ENCODE measurements at places on chromosomes 13 and 19.

DNA sequence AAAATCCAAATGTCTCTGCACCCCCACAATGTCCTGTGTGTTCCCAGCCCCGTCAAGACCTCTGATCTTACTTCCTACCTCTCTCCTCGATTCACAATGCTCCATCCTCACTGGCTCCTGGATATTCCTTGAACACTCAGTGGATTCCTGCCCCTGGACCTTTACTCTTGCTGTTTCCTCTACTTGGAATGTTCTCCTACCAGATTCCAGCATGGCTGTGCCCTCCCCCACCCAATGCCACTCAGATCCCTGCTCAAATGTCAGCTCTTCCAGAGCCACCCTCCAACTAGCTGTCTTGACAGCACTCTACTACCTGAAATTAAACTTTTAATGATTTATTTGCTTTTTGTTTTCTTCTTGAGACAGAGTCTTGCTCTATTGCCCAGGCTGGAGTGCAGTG, 107.4 kb downstream of the KLF5 start:
- DNase-seq, result no peak

GRCh38 chr13:98094678-98095266, 48.1 kb upstream of the FARP1 start:
- DNase-seq, result no peak

DNA sequence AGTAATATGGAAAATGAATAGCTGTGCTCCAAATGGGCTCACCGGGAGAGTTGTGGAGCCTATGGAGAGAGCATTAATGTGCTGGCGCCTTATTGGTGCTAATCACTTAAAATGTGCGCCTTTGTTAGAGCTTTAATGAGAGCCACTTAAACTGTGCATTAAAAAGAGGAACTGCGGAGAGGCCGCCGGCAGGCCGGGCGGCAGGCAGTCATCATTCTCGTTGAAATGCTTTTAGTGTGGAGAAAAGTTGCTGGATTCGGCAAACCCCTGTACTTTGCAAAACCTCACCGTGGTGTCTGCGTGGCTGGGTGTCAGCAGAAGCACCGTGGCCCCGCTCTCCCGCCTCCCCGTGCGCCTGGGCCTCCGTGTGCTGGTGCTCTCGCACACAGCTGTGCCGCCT, 105.5 kb downstream of the KDM4B start:
- no peak for DNase-seq

- DNase-seq, result no peak
These were observed 69.3 kb upstream of the MYO16 start for GRCh38 chr13:108560093-108560492.

DNA sequence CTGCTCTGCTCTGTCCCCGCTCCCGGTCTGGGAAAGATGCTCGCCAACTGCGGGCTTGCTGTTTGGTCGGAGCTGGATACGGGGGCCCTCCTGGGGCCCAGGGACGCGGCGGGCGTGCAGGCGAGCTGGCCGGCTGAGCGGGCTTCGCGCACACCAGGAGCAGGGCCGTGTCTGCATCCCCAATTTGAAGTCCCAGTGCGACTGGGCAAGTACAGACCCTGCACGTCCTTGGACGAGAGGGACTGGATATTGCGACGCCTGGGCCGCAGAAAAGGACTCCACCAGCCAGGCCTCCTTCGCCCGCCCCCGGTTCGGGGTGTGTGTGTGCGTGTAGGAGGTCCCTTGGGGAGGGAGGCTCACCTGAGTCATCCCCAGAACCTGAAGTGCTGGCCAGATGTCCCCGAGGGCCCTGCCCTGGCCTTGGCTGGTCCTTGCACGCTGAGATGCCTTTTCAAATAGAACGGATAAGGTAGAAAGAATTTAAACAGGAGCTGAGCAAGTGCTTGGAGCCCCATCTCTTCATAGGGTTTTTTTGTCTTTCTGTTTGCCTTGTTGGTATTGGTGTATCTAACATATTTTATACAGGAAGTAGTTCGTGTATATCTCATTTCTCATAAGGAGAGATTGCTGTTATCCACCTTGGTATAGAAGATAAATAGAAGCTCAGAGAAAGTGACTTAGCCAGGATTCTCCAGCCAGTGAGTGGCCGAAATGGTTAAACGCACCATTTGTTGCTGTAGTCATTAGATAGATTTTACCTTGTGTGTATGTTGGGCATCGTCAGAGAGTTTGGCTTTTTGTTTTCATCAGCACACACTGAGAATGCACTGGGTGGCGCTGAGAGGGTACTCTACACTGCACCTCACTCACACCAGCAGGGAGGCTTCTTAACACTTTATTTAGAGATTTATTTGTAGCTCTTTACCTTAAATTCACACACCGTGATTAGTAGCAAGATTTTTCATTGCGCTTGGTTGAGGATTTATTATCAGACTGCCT, 1.1 kb downstream of the NAXD start:
- no peak for DNase-seq
